ENCODE measurements at places on chromosomes 1 and 21. TPM values are rescaled to one million over a fixed set of nuclear protein-coding genes. Genes with fewer than 3 reads are reported as not detected.

GRCh38 chr1:19643121-19643520 lies 990 bp upstream of the NBL1 start:
- no peak for DNase-seq

GRCh38 chr1:46211051-46211450 lies 7.9 kb downstream of the LURAP1 start:
- DNase-seq = no peak

DNA sequence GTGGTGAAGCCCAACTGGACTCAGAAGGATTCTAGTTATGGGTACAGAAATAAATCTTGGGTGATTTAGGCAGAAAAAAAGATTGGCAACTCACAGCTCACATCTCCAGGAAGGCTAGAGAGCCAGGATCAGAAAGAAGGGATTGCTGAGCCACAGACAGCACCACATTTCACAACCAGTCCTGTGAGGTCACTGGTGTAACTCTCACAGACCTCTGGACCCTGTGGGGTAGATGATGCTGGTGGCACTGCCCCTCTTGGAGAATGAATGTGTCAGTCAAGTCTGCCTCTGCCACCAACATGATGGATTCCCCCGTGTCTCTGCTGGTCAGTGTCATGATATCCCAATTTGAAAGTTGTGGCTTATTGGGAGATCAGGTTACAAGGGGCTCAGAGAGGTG lies 70.9 kb upstream of the HMCN1 start:
- no peak for DNase-seq

DNA sequence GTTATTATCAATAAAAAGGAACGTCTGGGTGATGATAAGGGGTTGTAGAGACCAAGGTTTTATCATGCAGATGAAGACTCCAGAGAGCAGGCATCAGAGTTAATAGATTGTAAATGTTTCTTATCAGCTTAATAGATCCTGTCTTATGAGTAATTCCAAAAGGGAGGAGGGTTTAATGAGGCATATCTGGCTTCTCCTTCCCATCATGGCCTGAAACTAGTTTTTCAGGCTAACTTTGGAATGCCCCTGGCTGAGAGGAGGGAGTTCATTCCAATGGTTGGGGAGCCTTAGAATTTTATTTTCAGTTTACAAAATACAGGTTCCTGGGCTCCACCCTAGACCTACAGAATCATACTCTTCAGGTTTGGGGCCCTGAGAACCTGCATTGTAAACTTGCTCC lies 13.5 kb downstream of the PLA2G2D start:
- DNase-seq = no peak

DNA sequence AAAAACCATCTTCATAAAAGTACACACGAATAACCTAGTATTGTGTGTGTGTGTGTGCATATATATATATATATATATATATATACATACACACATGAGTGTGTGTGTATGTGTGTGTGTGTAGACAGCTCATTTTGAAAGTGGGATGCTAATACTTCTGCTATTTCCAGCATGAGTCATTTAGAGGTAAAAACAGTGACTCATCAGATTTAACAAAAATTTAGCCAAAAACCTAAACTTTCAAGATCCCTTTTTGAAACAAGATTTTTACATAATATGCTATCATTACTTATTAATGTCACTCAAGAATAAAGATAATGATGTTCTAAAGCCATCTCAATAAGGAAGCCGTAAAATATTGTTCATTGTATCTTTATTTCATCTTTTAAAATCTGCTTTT lies 35.6 kb upstream of the ADGRL4 start:
- DNase-seq = no peak

DNA sequence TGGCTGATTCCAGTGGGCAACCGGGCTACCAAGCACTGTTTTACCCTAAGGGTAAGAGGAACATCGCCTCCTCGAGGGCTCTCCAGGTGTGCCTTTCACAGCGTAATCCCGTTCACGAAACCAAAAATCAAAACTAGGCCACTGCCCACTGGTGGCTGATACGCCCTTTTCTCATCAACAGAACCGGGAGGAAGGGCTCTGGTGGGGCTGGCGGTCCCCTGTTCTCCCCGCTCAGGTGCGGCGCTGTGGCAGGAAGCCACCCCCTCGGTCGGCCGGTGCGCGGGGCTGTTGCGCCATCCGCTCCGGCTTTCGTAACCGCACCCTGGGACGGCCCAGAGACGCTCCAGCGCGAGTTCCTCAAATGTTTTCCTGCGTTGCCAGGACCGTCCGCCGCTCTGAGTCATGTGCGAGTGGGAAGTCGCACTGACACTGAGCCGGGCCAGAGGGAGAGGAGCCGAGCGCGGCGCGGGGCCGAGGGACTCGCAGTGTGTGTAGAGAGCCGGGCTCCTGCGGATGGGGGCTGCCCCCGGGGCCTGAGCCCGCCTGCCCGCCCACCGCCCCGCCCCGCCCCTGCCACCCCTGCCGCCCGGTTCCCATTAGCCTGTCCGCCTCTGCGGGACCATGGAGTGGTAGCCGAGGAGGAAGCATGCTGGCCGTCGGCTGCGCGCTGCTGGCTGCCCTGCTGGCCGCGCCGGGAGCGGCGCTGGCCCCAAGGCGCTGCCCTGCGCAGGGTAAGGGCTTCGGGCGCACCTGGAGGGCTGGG lies at the start of gene IL6R:
TSS of gene IL6R (plus strand) at position 360 of the 763 bp plus-strand sequence. CDS start at position 647, 287 bp downstream.
- peak; percentile 16 for DNase-seq

DNA sequence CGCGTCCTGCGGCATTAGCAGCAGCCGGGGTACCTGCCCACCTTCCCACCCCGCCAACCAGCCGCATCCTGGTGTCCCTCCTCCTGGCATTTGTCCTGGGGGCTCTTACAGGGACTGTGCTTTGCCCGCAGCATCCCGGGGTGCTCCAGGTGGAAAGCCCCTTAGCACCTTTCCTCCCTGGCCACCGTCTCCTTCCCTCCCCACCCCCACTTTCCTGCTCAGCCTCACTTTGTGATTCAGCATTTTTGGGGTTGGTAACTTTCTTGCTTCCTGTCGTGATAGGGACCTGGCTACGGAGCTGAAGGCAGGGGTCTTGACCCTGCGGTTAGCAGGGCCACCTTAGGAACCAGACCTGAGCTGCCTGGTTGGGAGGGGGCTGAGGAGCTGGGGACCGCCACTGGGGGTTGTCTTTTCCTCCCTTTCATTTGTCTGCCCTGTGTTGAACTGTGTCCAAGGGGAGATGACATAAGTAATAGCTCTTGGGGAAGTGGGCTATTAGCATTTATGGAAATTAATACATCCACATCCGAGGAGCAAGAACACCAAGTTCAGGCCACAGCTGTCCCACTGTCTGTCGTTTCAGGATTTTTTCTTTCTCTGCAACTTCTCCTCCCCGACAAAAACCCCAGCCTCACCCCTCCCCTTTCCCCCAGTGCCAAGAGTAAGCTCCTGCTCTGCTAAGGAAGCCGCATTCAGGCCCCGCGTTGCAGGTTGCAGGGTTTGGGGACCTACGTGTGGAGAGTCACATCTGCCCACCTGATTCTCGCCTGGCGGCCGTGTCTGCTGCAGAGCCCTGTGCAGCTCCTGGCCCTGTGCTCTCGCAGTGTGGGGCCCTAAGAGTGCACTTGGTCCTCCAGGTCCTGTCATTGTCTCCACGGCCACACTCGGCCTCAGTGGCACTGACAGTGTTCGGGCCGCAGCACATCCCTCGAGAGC lies 1.6 kb upstream of the NPHP4 start:
- DNase-seq = peak; percentile 37

- DNase-seq = no peak
Measured at GRCh38 chr1:75625795-75626194, 14.9 kb upstream of the SLC44A5 start.

DNA sequence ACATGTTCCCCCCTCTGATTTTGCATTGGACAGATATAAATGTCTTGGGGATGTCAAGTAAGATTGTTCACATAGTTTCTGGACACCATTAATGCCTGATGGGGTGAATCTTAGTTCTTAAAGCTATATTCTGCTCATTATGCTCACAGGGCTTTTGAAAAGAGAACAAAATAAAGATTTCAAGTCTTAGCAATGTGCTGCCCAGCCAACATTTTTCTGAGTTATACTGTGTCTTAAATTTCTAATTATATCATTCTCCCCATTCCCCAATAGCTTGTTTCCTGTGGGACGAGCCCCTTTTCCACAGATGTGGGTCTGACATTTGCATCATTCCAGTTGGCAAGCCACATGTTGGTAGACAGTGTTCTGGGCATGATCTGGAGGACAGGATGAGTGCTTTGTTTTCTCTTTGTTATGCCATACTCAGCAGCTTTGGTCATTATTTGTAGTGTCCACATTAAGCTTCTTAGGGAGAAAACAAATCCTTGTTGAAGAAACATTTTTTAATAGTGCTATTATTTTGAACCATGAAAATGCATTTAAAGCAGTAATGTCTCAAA lies 32.8 kb downstream of the MTARC1 start:
- DNase-seq = no peak

DNA sequence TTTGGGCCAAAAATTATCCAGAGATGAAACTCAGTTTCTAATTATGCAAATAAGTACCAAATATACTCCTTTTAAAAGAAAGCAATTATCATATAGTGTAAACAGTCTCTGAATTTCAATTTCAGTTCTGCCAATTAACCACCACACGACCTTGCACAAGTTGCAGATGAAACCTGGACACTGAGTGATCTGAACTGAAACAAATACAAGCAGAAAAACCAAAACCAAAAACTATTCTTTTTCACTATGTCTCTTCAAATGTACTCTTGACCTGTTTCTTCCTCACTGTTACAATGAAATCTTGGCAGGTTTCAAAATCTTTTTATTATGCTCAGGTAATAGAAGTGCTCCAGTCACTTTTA lies 79.2 kb downstream of the TYW3 start:
- no peak for DNase-seq

The RHOU gene
- total RNA-seq = not detected

The HRNR gene
- total RNA-seq = not detected

The HHAT gene
- total RNA-seq = 11.1 TPM

Data from OCI-LY7 (cell line).